ENCODE measurements at places on chromosomes 12 and 14.

DNA sequence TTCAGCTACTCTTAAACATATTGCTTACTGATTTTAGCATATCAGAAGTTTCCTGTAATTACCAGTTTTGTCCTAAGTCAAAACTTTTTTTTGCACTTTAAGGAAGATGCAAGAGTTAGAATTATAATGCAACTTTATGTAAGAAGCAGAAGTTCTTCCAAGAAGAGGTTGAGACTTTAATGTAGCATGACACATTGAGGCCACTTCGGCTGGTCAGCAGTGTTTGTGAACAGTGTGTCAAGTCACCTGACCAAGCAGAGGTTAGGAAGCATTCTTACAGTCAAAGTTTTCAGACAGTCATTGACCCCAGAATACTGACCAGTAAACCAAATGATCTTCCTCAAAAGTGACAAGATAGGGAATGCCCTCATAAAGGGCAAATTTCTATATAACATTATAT lies 15.2 kb downstream of the FGFR1OP2 start:
- DNase-seq = no peak

DNA sequence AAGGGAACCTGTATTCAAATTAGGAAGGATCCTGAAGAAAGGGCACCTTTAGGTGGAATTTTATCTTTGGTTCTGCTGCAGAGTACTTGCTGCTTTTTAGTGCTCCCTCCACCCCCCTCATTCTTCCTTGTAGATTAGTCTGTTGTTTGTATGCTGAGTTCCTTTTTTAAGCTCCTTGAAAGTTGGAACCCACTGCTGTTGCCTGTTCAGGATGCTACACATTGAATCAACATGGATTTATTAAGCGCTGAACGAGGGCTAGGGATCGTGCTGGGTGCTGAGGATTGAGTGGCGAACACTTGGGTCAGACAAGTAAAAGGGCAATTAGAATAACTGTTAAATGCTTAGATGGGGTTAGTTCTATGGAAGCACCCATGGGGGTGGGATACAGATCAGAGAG lies 884 bp upstream of the AMN1 start:
- no peak for DNase-seq

DNA sequence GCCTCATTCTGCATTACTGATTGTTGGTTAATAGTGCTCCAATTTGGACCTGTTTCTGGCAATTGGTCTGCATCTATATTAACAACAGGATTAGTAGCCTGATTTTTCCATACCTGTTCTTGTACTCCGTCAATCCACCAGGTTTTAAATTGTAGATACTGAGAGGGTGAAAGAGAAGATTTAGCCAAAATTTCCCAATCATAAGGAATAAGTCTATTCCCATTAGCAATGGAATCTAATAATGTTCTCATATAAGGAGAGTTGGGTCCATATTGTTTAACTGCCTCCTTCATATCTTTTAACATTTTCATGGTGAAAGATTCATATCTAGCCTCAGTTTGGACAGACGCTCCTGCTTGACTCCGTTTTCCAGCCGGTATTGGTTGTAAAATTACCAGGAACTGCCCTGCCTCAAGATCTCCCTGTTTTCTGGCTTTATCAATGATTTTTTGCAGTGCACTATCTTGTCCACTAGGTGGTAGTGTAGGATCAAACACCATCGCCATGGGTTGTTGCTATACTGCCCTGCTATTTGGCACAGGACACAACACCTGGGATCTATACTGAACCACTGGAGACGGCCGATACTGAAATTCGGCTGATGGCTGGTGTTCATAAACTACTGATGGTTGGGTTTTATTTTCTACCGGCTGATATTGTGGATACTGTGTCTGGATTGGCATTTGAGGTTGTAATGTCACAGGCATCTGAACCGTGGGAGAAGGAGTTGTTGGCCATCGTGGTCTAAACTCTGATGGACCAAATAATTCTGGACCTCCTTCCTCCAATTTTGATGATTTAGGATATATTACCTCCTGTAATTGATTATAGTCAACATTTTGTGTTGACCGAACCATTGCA lies 25.2 kb downstream of the DHRS4L2 start:
- peak; percentile 83 for DNase-seq

GRCh38 chr14:31133133-31133532 lies 74.5 kb downstream of the HECTD1 start:
- no peak for DNase-seq

- DNase-seq = no peak
Observed at GRCh38 chr14:54120260-54120659, 163.6 kb upstream of the BMP4 start.

GRCh38 chr12:100612606-100613005 lies 39.1 kb downstream of the GAS2L3 start:
- no peak for DNase-seq

GRCh38 chr12:39902821-39903220 lies 203.1 kb downstream of the SLC2A13 start:
- no peak for DNase-seq

- DNase-seq = no peak
Observed at GRCh38 chr12:47709671-47710070, 3.8 kb upstream of the RPAP3 start.

- DNase-seq = no peak
Observed at GRCh38 chr12:39301422-39301821, 141.5 kb downstream of the KIF21A start.

- DNase-seq = no peak
Observed at GRCh38 chr14:65303190-65303898, 109.2 kb upstream of the FUT8 start.

GRCh38 chr12:3964439-3964838 lies 91.2 kb upstream of the PARP11 start:
- DNase-seq = no peak

DNA sequence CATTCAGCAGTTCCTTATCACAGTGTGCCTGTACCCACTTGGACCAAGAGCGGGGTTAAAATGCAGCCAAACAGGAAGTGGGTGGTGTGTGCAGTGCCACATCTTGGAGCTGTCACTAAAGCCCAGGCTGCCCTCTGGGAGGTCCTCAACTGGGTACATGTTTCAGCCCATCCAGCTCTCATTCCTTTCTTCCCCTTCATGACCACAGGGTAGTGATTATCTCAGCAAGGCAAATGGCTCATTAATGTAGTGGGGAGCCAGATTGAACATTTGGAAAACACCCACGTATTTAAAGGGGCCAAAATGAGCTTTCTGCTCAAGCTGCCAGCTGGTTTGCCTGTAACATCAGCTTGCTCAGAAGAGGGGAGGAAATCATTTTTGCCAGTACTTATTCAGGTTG lies 210.8 kb upstream of the BTG1 start:
- no peak for DNase-seq

- no peak for DNase-seq
Observed at GRCh38 chr12:26878661-26879119, 45.7 kb upstream of the ITPR2 start.

GRCh38 chr12:77122661-77123060 lies 57.3 kb upstream of the E2F7 start:
- no peak for DNase-seq

DNA sequence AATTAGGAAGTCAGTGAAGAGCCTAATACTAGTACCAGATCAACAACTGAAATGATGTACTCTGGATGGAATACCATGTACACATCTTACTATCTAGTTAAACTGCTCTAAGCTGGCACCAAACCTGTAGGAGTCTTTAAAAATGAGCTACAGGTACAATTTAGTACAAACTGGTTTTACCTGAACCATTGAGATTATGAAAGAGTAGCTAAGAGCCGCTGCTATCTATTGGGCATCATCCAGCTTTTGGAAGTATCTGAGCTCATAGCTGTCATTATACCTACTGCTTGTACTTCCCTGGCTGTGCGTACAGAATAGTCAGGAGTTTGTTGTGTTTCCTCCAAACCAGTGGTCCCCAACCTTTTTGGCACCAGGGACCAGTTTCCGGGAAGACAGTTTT lies 12.4 kb downstream of the TBC1D30 start:
- DNase-seq = no peak

DNA sequence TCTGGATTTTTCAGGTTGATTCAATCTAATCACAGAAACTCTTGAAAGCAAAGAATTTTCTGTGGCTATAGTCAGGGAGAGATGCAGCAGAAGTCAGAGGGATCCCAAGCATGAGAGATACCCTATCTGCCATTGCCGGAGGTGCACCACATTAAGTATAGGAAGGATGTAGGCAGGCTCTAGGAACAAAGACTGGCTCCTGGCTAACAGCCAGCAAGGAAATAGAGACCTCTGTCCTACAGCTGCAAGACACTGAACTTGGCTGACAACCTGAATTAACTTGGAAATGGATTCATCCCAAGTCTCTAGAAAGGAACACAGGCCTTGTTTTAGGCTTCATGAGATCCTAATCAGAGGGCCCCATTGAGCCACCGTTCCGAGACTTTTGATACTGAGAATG lies 364.9 kb upstream of the FLRT2 start:
- DNase-seq = no peak

GRCh38 chr12:69906411-69907216 lies 81.6 kb downstream of the MYRFL start:
- no peak for DNase-seq

DNA sequence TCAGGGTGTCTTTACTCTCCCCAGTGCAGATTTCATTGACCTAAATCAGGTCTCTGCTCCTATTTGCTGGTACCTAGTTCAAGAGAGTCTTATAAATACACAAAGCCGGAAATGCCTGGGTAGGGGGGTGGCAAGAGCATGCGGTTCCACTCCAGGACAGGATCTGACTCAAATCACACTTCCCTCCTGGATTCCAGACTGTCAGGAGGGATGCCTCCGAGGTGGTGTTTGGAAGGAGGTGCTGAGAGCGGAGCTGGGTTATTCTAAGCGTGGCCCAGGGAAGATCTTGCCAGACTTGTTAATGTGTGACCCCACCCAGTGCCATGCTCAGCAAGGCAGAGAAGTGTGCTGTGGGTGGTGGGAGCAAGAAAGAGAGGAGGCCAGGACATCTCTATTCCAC lies 49.8 kb downstream of the B4GALNT3 start:
- DNase-seq = no peak

DNA sequence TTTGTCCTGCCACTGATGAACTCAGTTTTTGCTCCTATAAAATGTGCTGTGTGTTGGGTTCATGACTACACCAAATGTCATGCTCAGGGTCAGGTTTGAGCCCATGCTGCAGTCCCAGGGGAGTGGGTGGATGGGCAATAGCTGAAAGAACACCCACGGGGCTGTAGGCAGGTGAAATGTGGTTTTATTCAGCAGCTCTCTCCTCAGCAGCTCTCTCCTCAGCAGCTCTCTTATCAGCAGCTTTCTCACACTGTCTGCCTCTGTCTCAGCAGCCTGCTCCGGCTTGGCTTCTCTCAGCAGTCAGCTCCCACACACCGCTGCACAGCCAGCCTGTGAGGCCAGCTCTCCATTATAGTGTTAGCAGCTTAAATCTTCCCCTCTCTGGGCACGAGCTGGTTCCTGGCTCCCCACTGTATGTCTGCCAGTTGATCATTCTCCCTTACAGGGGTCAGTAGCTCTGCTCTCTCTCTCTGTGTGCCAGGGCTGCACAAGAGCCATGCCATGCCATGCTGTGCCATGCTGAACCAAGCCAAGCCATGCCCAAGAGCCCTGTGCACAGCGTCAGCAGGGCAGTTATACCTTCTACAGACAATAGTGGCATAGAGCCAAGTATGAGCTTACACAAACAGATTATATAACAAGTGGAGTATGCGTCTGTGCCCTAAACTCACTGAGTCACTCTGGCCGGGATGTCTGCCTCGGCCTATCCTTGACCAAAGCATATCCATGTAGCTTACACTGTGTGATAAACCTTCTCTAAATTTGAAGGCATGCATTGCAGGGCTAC lies 303.3 kb upstream of the TMPO start:
- no peak for DNase-seq

- no peak for DNase-seq
Observed at GRCh38 chr14:32507029-32507984, 178.2 kb downstream of the AKAP6 start.

GRCh38 chr12:32264961-32265360 lies 134.4 kb upstream of the FGD4 start:
- no peak for DNase-seq

Data from CD4-positive, alpha-beta T cell treated with Interleukin-21 for 1 hour (primary cell).